NCI-H2227 treated with DMSO at 0.1 percent for 48 hours (cell line): ENCODE measurements at places on chromosomes 12 and 14.

DNA sequence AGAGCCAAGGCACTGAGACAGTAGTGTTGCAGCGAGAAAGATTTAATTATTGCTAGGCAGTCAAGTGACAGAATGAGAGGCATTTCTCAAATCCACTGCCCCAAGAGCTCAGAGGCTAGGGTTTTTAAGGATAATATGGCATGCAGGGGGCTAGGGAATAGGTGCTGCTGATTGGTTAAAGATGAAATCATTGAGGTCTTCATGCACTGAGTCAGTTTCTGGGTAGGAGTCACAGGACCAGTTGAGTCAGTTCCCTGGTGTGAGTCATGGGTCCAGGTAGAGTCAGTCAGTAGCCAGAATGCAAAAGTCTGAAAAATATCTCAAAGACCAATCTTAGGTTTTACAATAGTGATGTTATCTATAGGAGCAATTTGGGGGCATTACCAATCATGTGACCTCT, 323.8 kb downstream of the RGS6 start:
- no peak for DNase-seq

DNA sequence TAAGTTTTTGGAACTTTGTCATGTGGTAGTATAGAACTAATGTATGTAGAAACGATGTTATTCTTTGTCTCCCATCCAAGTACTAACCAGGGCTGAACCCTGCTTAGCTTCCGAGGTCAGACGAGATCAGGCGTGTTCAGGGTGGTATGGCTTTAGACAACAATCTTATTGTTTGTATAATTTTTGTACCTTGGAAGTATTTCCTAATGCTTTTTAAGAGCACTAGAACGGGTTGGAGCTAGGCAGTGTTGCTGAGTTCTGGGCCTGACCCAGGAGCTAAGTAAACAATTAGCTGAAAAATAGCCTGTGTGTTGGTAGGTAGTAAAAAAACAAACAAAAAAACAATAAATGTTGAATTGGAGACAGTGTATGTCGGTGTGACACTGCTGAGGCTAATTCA, 244.3 kb downstream of the EMP1 start:
- DNase-seq, result no peak

DNA sequence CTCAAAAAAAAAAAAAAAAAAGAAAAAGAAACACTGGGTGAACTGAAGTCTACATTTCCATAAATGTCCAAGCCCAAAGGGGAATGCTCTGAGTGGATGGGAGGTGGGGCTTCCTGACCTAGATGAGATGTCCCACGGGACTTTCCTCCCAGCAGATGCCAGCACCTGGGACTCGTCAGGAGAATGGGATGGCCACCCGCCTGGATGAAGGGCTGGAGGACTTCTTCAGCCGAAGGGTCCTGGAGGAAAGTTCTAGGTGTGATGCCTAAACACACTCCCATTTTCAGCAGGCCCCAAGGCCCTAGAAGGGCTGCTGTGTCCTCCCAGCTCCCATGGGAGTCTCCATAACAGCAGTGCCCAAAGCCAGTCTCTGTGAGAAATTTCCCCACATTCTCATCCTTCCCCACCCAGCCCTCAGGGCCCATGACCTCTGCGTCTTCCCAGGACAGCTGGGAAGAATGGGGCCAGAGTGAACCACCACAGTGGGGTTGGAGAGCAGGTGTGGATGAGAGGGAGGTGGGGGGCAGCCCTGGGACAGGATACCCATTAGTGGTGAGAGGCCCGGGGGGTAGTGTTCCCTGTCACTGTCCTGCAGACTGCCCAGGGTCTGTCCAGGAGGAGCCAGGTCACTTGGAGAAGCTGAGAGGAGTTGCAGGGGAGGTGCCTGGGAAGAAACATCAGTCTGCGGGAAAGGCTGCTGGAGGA, 7.1 kb upstream of the CPNE6 start:
- no peak for DNase-seq

GRCh38 chr12:46300910-46301309, 32.1 kb upstream of the SLC38A1 start:
- no peak for DNase-seq

DNA sequence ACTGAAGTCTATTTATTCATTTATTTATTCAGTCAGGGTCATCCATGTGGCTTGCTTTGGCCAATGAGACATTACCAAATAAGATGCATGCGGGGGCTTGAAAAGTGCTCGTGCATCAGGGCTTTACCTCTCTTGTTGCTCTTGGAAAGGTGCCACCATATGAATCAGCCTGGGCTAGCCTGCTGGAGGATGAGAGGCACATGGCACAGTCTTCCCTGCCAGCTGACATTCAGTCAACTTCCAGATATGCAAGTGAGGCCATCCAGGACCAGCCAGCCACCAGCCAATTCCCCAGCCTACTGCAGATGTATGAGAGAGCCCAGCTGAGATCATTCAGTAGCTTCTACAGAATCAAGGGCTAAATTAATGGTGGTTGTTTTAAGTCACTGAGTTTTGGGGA, 105.2 kb upstream of the RPH3A start:
- no peak for DNase-seq

- DNase-seq, result peak; percentile 95
These were observed at the start of gene SNW1 for GRCh38 chr14:77760381-77761204. Gene SNW1, minus strand, starts transcription at chr14:77761156. Its CDS starts 29 bp downstream, at chr14:77761127.

DNA sequence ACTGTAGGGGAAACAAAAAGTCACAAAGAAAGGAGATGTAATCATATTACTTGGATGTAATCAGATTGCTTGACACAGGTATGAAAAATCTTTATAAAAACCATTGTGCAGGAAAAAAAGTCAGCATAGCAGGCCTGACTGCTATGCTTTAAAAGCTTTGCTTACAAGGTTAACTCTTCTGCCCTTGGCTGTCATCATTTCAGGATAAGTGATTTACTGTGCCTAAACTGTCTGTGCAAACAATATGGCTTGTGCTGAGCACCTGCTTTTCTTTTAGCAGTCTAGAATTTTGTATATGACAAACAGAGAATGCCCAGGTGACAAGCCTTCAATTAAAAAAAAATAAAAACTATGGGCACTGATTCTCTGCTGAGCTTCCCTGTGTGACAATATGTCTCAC, 63.8 kb upstream of the PLEKHG7 start:
- peak; percentile 69 for DNase-seq

DNA sequence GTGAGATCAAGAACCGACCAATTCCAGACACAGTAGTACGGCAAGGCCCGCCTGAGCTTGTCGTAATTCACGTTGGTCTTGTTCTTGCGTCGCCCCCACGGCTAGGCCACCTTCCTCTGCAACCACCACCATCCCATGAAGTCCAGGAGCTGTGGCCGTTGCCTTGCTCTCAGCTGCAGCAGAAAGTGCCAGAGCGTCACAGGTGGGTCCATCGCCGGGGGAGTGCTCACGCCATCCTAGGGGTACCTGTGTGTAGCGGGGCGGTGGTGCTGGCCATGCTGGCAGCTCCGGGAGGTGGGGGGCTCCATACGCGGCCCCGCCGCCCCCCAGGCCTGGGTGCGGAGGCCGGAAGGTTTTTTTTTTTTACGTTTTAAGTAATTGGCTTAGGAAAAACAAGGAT, 23.1 kb downstream of the TMEM121 start:
- DNase-seq, result no peak

GRCh38 chr12:130026608-130027176, 122.9 kb upstream of the TMEM132D start:
- no peak for DNase-seq

DNA sequence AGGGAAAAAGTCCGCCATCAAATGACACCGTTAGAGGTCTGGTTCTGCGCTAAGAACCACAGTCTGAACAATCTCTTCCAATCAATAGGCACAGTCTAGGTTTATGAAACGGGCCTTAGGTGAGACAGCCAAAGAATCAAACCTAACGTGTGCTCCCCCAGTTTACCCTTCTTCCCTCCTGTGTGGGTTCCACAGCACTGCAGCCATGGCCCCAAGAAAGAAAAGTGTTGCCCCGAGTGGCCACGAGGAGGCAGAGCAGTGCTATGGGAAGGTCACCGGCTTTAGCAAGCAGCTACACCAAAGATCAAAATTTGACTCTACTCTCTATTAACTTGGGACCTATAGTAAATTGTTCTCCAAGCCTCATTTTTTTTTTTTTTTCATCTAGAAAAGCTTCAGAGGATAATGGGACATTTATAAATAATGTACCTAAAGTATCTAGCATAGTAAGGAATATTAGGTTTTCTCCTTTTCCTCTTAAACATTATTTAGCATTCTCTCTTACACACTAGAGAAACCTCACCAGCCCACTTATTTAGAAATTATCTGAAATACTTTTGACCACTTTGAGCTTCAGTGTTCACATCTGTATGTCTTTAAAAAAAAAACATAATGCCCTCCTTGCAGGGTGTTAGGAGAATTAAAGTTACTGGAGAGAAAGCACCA, 70.2 kb upstream of the GPHB5 start:
- peak; percentile 18 for DNase-seq

- DNase-seq, result no peak
These were observed 376 bp downstream of the GDF3 start for GRCh38 chr12:7695237-7695560.

- no peak for DNase-seq
These were observed 181.9 kb downstream of the SLC6A15 start for GRCh38 chr12:84730561-84731162.

DNA sequence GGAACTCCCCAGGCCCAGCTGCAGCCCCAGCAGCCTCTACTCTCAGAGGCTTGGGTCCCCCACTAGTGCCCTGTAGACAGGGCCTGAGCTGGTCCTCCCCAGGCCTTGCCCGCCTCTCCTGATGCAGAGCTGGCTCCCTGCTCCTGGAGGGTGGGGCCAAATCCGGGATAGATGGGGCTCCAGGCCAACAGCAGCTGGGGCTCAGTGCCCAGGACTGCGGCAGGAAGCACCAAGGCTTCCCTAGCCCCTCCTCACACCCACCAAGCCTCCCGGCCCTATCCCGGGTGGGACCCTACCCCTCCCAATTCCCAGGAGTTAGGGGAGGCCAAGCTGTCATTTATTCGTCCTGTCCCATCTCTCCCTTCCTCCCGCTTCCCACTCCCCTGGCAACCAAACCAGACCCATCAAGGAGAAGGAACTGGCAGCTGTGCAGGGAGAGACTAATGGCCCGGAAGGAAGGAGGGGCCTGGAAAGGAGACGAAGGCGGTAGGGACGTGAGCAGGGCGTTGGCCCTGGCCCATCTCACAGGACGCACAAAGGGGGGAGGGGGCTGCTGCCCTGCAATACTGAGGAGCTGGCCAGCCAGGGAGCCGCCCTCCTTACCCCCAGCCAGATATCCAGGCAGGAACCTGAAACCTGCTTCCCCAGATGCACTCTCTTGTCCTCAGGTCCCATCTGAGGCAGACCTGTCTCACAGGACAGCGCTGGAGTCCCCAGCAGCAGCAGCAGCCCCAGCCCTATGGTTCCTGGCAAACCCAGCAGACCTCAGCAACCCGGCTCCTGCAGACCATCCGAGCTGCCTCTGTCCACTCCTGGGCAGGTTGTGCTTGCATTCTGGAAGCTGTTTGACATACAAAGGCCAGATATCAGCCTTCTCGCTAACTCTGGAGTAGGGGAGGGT, 1.6 kb upstream of the PRPH start:
- peak; percentile 69 for DNase-seq

GRCh38 chr12:57604454-57604991, at the start of gene DTX3:
Gene DTX3, plus strand, starts transcription at chr12:57604824. Its CDS starts 1,694 bp downstream, at chr12:57606518.
- peak; percentile 18 for DNase-seq

- no peak for DNase-seq
These were observed 55.0 kb upstream of the PSMC1 start for GRCh38 chr14:90201344-90201743.

- no peak for DNase-seq
These were observed 37.4 kb upstream of the TMEM179 start for GRCh38 chr14:104641753-104642539.

- peak; percentile 89 for DNase-seq
These were observed 4.3 kb upstream of the MYF6 start for GRCh38 chr12:80702889-80703805.

- DNase-seq, result no peak
These were observed 11.7 kb upstream of the DAAM1 start for GRCh38 chr14:59176765-59177164.

GRCh38 chr14:99226687-99227086, 45.3 kb downstream of the BCL11B start:
- DNase-seq, result no peak

DNA sequence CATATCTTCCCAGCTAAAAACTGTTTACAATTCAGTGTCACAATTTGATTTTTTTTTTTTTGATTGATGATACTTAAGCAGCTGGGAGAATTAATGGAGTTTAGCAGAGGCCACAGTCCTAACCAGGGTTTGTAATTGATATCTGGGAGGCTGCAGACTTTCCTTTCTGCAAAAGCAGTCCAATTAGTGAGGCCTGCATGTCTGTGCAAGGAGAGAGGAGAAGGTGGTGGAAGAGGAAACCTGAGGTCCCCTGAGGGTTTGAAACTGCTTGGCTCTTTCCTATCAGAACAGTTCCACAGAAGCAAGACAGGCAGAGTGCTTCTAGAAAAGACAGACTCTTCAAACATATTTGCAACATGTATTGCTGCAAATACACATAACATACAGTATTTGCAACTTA, 160.8 kb upstream of the KRR1 start:
- DNase-seq, result no peak

DNA sequence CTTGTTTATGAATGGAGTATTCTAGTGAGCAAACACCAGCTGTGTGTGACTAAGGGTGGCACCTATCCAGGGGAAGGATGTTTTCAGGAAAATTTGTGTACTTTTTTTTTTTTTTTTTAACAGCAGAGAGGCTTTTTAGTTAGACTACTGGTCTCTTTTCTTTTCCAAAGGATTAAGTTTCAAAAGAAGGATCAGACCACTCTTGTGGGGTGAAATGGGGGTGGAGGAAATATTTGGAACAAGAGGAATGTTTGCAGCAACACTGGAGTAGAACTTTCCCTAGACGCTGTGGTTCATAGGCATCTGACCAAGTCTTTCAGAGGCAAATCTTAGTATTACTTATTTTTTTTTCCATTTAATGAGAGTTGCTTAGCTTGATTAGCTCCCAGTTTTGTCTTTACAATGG, 21.1 kb downstream of the NUBPL start:
- DNase-seq, result no peak

DNA sequence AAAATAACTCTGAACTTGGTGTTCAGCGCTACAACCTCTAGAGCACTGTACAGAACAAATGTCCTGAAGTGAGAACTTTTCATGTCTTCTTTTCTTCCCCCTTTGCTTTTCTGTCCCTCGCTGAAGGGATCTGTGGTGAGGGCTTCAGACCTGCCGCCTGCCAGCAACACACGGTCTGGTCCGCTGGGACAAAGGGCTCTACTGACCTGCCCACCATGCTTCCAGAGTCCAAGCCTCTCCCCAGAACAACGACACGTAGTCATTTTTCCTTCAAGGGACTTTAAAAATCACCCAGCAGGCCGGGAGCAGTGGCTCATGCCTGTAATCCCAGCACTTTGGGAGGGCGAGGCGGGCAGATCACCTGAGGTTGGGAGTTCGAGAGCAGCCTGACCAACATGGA, 140.4 kb downstream of the EFCAB11 start:
- DNase-seq, result no peak

GRCh38 chr12:2492236-2492635, 302.5 kb upstream of the FKBP4 start:
- no peak for DNase-seq

DNA sequence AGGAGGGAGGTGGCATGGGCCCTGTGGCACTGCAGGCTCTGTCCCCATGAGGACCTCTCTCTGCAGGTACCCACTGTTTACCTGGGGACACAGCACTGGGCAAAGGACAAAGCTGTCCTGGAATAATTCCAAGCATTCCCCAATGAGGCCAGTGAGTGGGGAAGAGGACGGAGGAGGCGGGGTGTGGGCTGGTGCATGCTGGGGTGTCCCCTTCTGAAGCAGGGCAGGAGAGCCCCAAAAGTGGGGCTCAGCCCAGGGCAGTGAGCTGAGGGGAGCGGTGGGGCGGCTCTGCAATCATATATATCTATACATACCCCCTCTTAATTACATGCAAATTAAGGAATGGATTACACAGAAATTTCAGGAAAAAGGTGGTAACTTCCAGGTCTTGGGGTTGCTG, 315.8 kb downstream of the ADGRD1 start:
- DNase-seq, result no peak
